Fibroblast of the aortic adventitia (primary cell): ENCODE measurements at places on chromosomes 1 and 21. TPM values are rescaled to one million over a fixed set of nuclear protein-coding genes. Genes with fewer than 3 reads are reported as not detected.
A peak's percentile ranks its signal among the peaks of the same experiment; 100 is the strongest.

DNA sequence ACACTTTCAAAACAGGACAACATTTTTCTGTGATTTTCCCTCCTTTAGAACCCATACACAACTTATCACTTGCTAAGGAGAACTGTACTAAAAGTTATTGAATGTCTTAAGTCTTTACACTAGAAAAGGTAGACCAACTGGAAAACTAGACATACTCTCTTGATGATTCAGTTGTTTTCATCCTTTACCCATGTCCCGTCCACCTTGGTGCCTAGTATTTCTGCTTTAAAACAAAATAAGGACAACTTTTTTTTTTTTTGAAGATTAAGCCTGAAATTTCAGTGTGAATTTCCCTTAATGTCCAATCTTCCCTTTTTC, 4.5 kb downstream of the CDKN2C start:
- peak; percentile 33 for DNase-seq

DNA sequence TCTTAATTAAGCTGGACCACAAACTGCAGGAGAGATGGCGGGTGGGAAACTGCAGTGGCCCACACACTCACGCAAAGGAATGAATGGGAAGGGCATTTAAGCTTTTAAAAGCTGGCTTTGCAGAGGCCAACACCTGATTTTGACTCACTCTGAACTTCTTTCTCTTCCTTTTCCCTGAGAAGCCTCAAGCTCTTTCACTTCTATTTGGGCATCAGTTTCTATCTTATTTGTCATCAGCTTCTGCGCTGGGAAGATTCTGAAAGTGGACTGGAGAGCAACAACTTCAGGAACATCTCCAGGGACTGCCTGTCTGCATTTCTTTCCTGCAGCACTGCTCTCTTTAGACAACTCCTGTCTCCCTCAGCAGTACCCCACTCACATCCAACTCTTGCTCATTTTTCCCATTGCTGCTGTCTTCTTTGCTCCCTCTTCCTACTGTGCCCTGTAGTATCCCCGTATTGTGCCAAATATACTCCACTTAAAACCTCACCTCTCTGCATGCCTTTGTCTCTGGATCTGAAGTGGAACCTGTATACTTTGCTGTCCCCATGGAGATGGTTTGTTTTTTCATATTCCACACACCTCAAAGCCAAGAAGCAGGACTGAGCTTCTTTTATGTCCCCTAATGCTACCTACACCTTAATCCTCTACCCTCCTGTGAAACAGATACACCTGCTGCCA, 143.3 kb upstream of the JUN start:
- no peak for DNase-seq

DNA sequence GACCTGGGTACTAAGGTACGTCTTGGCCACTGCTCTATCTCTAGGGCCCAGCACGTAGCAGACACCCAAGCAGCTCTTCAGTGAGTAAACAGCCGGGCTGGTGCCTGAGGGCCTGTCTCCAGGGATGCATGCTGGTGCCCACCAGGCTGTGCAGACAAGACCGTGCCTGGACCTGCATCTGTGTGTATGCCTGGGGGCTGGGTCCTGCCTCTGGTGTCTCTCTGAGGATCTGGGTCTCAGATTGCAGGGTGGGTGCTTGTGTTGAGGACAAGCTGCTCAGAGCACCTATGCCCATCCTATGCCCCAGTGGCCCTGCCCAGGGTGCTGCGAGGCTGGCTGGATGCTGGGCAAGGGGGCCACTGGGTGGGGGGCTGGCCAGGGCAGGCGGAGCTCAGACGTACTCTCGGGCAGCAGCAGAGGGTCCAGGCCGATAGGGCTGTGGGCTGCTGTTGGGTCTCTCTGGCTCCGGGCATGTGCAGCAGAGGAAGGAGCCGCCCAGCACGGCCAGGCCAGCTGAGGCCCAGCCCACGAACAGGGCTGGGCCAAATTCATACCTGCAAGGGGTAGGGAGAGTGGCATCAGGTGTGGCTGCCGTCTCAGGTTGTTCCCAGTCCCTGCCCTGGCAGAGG, 4.4 kb downstream of the CLDN19 start:
- DNase-seq: no peak

GRCh38 chr1:50787266-50787665, 172.8 kb downstream of the FAF1 start:
- no peak for DNase-seq

DNA sequence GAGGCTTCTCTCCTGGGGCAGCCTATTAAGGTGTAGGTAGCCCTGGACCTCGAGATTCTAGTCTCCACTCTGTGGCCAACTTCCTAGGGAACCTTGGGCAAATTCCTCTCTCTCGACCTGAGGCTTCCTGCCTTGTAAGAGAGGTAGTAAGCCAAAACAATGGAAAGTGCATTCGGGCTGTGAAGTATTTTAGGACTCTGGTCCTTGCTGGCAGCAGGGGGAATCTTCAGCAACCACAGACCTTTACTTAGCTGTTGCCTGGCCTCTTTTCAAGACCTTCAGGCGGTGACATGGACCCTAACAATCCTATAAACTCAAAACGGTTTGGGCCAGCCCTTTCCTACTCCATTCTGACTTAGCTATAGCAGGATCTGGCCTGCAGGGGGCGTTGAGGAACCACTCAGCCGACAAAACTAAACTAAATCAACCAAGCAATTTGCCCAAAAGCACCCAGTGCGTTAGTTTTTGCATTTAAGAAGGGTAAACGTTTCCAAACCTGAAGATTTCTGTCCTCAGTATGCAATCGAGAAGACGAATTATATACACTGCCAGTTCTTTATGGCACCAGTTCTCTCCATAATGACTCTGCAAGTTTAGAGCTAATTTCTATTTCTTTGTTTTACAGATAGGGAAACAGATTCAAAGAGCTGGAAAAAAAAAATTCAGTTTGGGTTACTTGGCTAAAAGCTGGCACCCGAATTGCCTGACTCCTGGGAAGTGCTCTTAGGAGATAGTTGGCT, 10.9 kb upstream of the SESN2 start:
- DNase-seq: peak; percentile 94

- peak; percentile 1 for DNase-seq
Observed at GRCh38 chr1:83676106-83676505, 322.8 kb downstream of the TTLL7 start.

DNA sequence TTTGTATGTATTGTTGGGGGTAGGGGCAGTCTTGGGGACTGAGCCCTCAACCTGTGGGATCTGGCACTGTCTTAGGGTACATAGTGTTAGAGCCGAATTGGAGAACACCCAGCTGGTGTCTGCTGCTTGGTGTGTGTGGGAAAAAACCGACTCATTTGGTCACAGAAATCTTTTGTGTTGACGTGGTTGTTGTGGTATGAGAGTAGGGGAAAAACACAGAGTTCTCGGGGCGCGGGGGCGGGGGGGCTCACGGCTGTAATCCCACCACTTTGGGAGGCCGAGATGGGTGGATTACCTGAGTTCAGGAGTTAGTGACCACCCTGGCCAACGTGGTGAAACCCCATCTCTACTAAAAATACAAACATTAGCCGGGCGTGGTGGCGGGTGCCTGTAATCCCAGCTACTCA, 15.3 kb upstream of the SRSF10 start:
- no peak for DNase-seq

DNA sequence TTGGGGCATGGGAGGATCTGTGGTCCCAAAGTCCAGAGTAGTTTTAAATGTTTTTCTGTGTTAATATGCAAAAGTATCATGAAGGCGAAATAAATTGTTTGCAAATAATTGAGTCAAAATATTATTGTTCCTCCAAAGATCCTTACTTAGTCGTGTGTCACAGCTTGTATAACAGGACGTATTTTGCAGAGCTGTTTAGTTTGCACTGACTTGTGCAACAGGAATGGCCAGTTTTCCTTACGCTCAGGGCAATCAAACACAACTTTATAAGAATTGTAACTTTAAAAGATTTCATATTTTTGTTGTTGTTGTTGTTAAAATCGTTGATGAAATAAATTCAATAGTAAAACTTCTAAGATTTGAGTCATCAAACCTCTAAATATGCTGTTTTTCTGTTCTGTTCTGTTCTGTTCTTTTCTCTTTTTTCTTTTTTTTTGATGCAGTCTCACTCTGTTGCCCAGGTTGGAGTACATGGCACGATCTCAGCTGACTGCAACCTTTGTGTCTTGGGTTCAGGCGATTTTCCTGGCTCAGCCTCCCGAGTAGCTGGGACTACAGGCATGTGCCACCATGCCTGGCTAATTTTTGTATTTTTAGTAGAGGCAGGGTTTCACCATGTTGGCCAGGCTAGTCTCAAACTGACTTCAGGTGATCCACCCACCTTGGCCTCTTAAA, 60.6 kb downstream of the UCK2 start:
- no peak for DNase-seq

DNA sequence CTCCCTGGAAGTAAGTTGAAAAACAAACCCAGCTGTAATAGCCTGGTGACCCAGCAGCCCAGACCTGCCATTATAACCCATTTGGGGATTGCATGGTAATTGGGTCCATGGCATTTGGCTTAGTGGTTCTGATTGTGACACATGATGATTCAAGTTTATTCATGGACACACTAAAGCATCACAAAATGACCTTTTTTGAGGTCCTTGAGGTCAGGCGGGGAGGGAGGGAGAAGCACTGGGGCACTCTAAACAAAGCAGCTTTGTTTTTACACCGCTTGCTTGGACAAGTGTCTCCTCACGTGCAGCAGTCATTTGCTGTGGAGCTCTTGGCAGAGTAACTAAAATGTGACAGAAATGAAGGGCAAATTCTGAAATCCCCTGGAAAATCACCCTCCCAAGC, 241.0 kb upstream of the SGIP1 start:
- DNase-seq: no peak

The PNRC2 gene
- 133 and 134 TPM in 2 replicates for total RNA-seq

The TRIM45 gene
- 3.3 and 8.1 TPM in 2 replicates for total RNA-seq

DNA sequence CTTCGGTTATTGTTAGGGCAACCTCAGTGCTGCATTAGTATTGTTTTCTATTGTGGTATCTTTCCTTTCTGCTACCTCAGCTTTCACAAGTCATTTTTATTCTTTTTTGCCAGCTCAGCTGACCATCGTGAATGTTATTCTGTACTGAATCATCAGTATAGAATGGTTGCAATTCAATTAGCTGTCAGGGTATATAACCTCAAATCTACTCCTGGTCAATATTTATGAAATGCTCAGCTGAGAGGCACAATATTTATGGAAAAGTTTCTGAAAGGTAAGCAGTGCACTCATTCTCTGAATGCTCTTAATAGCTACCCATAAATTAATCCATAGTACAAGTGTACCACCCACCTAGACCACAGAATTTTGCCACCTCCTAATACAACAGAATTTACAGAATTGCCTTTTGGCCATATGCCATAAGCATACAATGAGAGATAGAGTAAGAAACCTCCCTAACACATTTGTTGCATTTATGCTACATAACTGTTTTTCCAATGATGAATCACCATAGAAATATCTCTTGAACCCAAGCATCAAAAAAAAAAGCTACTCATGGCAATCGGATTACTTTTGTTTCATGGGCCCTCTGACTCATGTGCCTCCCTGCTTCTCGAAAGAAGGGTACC, 732.6 kb upstream of the CHRM3 start:
- DNase-seq: peak; percentile 70

DNA sequence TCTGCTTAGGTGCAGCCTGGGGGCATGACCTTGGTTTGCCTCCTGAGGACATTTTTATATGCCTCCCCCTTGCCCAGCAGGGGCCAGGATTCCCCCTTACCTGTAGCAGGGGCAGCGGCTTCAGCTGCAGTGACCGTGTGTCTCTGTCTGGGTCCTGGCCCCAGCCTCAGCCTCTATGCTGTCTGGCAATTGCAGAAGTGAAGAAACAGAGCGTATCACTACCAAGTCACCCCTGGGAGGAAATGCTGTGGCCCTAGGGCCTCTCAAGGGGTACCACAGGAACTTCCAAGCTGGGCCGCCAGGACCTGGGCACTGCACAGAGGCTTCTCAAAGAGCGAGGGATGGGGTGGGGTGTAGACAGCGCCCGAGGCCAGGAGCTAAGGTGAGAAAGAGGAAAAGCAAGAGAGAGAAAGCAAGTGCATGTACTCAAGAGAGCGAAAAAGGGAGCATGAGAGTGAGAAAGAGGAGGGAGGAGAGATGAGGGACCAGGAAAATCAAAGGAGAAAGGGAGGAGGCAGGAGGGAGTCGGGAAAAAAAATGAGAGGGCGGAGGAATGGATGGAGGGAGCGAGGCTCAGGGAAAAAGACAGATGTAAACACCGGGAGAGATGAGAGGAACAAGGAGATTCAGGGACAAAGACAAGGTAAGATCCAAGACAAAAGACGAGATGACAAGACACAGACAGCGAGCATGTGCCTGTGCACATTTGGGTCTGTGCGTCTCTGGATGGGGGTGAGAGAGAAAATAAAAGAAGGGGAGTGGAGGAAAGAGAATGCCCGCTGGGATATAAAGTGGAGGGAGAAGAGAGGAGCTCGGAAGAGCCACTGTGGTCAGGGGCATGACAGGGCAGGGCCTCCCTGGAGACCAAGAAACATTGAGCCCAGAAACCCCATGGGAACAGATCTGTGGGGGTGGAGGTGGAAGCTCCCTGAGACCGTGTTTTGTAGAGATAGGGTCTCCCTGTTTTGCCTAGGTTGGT, at the start of gene PTAFR:
PTAFR (minus strand) TSS at position 199 of the 979 bp plus-strand sequence. CDS start 25,669 bp downstream, outside the sequence.
- no peak for DNase-seq

DNA sequence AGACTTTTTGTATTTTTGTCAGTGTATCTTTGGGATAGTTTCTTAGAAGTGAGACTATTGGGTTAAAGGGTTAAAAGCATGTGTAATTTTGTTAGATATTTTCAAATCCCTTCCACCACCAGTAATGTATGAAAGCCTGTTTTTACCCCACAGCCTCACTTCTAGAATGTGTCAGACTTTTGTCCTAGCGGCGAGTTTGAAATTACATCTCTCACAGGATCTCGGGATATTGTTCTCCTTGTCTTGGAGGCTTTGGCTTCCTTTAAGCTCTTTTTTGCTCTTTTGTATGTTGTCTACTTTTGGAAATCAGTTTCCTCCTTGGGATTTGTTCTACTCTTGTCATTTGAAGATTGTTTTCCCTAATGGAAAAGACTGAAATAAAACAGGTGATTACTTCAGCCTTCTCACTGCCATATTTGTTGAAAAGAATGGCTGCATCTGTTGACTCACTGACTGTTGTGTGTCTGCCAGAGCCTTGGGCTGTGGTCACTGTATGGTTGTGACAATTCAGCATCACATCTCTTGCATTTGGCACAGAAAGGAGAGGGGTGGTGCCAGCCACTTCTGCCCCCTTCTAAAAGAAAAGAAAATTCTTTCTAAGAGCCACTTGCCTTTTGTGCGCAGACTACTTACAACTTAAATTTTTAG, 22.6 kb downstream of the ST3GAL3 start:
- no peak for DNase-seq

The PDC gene
- 0.27 TPM in 1 of 2 replicates, not detected in the other for total RNA-seq

The RHEX gene
- total RNA-seq: not detected in 2 replicates

DNA sequence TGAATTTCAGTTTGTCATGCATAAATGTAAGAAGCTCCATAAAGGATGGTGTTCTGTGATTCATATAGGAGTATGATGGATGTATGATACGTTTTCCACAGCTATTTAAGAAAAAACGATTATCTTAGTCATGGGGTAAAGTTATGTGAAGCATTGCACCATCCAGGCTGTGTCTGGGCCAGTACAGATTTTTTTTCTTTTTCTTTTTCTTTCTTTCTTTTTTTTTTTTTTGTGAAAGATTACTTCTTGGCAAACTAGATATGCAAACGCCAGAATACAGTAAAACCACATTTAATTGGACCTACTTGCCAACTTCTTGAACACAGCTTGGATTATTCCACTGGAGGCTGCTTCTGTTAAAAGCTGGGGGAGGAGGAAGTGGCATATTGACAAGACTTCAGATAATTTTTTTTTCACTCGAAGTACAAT, 14.9 kb downstream of the ZBTB18 start:
- DNase-seq: peak; percentile 86
